Left lung (tissue), 14 donors: ENCODE measurements at places on chromosomes 6 and 20.

DNA sequence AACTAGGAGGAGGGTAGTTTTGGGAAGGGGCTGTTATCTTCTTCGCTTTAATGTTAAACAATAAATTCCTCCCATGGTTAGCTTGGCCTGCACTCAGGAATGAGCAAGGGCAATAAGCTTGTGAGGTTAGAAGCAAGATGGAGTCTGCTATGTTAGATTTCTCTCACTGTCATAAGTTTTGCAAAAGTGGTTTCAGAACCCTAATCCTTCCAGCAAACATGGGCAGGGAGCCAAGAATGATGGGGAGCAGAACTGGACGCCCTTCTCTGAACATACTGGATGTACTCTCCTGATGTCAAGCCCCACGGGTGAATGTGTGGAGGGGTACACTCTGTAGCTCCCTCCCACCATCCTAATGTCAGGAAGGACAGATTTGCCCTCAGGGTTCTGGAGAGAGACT lies 22.3 kb downstream of the C6orf163 start:
- no peak for DNase-seq

DNA sequence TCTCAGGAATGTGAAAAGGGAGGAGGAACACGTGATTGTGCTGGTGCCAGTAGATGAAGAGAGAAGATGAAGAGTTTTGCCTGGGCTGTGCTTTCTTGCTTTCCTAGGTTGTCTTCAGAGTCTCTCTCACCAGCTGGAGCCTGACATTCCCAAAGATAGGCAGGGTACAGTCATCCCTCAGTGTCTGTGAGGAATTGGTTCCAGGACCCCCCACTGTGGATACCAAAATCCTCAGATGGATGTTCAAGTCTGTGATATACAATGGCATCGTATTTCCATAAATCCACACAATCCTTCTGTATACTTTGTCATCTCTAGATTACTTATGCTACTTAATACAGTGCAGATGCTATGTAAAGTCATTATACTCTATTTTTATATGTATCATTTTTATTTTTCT lies 113.5 kb downstream of the SAMD5 start:
- no peak for DNase-seq

DNA sequence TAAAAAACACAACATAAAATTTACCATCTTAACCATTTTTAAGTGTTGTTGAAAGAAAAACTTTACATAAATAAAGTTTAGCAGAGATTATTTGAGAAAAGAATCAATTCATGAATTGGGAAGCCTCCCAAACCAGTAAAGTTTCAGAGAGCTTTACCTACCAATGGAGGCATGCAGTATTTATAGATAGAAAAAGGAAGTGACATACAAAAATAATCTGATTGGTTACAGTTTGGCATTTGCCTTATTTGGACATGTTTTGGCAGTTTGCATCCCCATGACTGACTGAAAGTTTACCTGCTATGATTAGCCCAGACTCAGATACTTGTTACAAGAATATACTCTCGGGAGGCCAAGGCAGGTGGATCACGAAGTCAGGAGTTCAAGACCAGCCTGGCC lies 3.7 kb upstream of the CMTR1 start:
- DNase-seq, result no peak

DNA sequence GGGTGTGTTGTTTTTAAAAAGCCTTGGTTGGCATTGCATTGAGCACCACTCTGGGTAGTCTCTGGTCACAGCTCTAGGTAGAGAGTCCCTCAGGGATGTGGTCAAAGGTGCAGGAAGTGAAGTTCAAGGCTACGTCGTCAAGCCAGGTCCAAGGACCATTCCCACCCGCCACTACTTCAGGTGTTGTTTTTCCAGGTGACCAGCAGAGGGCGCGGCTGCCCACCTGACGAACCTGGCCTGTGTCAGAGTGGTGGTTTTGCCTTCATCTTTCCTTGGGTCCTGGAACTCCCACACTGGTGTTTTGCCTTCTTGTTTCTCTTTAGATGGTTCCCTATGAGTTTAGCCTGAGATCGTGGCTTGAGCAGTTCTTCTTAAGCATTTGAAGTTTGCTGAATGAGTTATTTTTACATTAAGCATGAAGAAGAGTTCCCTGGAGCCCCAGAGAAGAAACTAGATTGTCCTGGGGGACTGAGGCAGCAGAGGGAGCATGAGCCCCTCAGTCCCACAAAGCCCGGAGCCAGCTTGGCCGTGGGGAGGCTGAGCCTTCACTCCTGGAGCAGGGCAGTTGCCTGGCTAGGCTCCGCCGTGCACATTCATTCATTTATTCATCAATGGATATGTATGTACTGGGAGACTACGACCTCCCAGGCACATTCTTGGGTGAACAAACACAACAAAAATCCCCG lies 5.6 kb upstream of the PHACTR3 start:
- DNase-seq, result no peak

DNA sequence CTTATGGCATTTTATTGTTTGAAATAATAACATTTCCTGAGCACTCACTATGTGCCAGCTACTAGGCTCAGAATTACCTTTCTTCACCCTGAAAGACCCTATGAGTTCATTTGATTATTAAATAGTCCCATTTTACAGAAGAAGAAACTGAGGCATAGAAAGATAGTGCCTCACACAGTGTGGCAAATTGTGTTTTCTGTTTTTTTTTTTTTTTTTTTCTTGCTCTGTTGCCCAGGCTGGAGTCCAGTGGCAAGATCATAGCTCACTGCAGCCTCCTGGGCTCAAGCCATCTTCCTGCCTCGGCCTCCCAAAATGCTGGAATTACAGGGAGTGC lies 59.7 kb upstream of the PTPN1 start:
- no peak for DNase-seq

GRCh38 chr20:2135013-2135412 lies 33.4 kb downstream of the STK35 start:
- no peak for DNase-seq

GRCh38 chr20:59987135-59987534 lies 28.9 kb downstream of the CDH26 start:
- DNase-seq, result no peak

GRCh38 chr6:131955192-131955591 lies 4.0 kb upstream of the CCN2 start:
- DNase-seq, result no peak

GRCh38 chr20:34797012-34797995 lies 28.1 kb downstream of the NCOA6 start:
- no peak for DNase-seq
